ENCODE measurements at places on chromosomes 3 and 15. TPM values are rescaled to one million over a fixed set of nuclear protein-coding genes. Genes with fewer than 3 reads are reported as not detected.

- peak; percentile 16 for DNase-seq
Measured at GRCh38 chr15:94174399-94174802, 57.0 kb upstream of the MCTP2 start.

DNA sequence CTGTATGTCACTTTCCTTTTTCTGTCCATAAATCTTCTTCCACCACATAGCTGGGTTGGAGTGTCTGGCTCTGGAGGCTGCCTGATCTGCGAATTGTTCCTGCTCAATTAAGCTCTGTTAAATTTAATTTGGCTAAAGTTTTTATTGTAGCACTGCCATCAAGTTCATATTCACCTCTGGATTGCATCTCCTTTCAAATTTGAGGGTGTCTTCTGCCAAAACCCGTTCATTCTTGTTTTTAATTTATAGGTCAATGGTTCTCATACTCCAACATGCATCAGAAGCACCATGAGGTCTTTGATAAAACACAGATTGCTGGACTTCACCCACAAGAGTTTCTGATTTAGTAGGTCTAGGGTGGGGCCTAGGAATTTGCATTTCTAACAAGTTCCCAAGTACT lies 276.5 kb upstream of the NECTIN3 start:
- DNase-seq = no peak

- DNase-seq = no peak
Measured at GRCh38 chr3:108242776-108243175, 20.6 kb upstream of the IFT57 start.

DNA sequence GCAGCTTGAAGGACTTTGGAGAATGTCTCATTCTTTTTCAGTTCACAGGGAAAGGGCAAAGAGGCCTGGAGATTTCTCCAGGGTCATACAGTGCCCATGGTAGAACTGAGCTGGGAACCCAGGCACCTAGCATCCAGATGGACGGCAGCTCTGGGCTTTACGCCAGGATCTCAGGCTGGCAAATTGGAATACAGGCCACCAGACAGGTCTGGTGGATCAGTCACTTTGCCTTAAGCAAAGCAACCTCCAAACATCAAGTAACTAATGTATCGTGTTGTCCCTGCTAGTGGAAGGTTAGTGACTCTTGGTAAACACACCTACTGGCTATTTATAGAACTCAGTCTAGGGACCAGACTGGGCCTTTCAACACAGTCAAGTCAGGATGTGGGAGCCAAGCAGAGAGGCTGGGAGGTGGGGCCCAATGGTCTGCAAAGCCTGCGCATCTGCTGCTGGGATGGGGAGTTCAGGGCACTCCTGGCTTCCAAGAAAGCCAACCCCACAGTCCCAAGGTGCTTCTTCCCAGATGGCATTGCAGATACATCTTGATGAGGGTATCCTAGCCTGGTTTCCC lies 30.2 kb downstream of the RPLP1 start:
- DNase-seq = no peak

DNA sequence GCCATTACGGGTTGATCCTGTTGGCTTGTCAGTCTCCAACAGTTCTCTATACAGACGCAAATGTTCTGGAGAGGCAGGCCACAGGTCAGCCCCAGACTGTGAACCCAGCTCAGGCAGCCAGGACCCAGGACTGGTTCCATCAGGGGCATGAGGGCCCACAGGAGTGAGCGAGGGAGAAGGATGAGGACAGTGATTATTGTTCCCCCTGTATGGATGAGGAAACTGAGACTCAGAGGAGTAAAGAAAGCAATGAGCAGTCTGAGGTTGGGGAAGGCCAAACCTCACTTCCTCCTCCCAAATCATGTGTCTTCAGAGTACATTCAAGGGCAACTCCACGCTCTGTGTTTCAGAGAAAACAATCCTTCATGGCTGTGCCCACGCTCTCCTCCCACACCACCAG lies 121.9 kb downstream of the RPLP1 start:
- peak; percentile 27 for DNase-seq

DNA sequence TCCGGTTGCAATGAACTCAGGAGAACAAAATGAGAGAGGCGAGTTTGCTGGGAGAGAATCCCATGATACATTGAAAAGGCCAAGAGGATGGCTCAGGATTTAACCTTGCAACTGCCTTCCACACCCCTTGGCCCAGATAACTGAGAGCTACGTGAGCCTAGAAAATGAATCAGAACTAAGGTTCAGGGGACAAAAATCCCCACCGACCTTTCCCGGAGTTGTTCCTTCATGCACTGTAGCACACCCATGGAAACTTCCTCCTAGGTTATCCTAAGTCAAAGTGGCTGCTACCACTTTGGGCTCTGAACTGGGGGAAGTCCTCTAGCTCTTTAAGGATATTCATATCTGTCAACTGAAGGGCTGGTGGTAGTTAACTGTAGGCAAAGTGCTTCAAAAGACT lies 58.3 kb upstream of the SLC4A7 start:
- DNase-seq = no peak

DNA sequence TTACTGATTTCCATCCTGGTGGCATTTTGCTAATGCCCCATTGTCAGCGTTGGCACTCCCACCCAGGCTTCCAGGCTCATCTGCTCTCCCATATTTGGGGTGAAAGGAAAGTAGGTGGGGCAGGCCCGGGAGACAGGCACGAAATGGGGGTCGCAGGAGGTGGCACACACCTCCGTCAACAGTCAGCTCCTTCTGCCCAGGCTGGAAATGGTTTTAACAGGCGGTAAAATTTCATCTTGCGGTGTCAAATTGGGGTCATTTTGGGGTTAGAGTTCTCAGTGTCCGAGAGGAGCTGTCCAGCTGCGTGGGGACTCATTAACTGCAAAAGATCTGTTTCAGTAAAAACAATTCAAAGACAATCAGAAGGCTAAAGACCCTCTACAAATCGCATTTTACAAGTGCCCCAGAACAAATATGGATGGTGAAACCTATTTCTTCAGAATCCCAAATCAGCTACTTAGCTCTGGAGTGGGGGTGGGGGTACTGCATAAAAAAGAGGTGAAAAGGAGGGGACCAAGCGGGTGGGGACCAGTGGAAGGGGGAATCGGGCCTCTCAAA lies 4.2 kb upstream of the MEIS2 start:
- DNase-seq = no peak

- DNase-seq = peak; percentile 91
Measured at GRCh38 chr15:52010633-52011595, 8.1 kb upstream of the MAPK6 start.

- DNase-seq = no peak
Measured at GRCh38 chr3:16504692-16505091, 8.8 kb downstream of the RFTN1 start.

DNA sequence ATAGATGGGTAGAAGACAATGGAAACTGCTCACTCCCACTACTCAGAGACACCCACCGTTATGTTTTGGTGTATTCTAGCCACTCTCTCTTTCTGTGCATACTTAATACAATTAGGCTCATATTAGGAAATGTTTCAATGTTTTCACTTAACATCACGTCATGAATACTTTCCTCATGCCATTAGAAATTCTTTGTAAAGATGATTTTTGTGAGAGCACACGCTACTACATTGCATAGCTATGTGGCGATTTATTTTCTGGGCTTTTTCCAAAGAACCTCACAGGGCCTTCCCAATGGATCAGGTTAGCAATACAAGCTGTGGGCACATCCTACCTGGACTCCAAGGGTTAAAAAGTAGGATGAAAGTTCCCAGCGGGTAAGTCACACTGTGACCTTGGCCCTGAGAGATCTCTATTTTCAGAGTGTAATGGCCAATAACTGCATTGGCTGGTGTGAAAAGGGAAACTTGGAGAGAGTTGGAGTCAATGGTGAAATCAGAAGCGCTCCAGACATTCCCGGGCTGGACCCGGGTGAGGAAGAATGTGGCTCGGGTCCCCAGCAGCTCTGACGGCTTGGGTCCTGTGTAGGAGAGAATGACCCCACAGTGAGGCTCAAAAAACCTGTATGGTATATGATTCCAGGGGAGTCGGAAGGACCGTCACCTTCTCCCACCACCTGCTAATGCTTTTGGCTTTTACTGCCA lies 25.8 kb upstream of the TGM5 start:
- DNase-seq = no peak

GRCh38 chr3:121979734-121980449 lies 42.2 kb downstream of the ILDR1 start:
- no peak for DNase-seq

DNA sequence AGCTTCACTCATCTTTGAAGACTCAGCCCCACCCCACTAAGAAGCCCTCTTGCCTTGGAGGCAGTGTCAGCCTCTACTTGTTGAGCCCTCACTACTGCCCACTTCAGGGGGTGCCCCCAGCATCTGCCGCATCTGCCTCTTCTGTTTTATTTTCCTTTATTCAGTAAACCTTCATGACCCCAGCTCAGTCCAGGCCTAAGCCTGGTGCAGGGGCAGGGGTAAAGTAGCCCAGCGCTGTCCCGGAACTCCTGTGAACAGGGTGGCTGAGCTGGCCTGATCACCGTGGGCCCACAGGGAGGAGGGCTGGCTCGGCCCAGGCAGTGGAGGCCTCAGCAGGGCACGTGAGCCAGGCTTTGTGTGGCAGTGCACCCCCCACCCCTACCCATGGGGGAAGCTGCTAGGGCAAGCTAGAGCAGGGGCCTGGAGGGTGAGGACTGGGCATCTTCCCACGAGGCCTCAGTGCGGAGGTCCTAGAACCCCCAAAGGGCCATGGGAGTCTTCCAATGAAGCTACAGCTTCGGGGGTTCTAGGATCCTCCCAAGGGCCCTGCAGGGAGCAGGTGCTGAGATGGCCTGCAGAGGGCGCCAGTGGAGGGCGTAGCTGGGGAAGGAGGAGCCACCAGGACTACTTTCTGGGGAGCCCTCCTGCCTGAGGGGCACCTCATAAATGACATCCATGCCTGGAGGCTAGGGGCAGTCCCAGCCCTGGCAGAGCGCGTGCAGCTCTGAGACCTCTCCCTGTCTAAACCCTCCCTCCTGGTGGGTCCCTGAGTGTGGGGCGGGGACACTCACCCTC lies 36.0 kb downstream of the TSPAN3 start:
- peak; percentile 80 for DNase-seq

GRCh38 chr15:56667517-56667916 lies 65.8 kb downstream of the ZNF280D start:
- DNase-seq = no peak

DNA sequence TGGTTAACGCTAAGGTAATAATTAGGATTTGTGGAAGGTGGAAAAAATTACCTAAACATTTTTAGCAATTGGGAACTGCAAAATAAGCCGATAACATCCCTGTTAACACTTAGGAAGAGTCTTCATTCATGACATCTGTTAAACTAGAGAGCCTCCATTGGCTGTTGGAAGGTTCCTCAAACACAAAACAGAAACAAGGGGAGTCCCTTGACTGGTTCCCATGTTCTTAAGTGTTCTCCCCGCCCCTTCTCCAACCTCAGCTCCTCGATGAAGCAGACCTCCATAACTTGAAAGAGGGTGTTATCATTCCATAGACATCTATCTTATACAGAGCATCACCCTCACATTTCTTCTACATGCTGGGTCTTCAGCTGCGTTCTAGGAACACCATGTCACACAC lies 2.5 kb downstream of the SLC22A13 start:
- no peak for DNase-seq

DNA sequence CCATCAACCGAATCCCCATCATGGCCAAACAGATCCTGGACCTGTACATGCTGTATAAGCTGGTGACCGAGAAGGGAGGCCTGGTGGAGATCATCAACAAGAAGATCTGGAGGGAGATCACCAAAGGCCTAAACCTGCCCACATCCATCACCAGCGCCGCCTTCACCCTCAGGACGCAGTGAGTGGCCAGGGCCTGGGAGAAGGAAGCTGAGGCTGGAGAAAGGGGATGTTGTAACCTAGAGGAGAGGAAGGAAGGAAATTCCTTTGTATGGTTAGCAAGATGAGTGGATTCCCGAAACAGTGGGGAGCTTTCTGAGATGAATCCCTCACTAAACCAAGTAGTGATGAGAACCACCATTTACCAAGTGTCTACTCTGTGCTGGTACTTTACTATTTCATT lies 25.8 kb upstream of the CLK3 start:
- DNase-seq = no peak

DNA sequence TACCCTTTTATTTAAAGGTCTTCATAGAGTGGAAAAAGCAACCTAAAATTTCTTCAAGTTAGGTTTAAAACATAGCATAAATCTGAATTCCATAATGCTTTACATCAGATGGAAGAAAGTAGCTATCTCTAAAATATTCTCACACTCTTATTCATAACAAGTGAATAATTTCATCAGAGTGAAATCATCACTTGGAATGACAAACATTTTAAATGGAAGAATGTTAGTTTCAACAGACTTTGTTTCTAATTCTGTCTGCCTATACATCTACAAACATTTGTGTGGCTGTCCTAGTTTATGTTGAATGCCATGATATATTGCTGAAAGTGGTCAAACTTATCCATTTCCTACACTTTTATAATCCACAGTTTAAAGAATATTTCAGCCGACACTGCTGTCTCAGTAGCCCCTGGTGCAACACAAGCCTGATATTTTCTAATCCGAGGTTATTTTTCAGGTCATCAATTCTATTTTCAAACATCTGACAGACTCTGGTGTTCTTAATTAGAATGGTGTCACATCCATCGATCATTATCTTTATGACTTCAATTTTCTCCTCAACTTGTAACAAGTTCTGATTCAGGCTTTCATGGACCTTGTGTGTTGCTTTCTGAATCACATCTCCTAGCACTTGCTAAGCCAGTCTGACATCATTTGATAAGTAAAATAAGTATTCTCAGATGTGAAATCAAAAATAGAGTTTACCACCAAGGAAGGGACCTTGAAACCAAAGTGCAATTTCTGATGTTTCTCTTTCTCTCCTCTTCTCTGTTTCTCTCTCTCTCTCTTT lies 17.1 kb upstream of the CNTN3 start:
- no peak for DNase-seq

DNA sequence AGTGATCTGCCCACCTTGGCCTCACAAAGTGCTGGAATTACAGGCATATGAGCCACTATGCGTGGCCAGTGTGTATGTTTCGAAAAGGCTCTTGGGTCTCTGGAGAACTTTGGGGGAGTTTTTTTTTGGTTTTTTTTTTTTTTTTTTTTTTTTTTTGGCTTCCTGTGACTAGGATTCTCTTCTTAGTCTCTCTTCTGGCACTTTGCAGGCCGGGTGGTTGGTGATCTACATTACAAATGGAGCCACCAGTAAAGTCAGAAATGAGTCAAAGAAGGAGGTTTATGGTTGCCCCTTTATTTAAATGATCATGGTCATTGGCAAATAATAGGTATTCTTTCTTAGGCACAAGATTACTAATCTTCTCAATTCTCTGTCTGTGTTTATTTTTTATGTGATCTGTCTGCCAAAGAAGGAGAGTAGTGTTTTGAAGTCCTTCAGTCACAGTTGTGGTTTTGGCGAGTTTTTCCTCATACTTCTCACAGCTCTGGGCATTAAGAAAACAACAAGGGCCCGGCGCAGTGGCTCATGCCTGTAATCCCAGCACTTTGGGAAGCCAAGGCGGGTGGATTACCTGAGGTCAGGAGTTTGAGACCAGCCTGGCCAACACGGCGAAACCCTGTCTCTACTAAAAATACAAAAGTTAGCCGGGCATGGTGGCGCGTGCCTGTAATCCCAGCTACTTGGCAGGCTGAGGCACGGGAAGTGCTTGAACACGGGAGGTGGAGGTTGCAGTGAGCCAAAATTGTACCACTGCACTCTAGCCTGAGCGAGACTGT lies 38.3 kb downstream of the PDE8A start:
- peak; percentile 12 for DNase-seq

The TMEM108 gene
- total RNA-seq = not detected

The SERPINI1 gene
- 1.2 TPM for total RNA-seq

The CNTN6 gene
- total RNA-seq = not detected

The C2CD4A gene
- total RNA-seq = 0.61 TPM

The TMEM45A gene
- total RNA-seq = 2.2 TPM

The ACP3 gene
- total RNA-seq = not detected

The SOX14 gene
- not detected for total RNA-seq

The ANKRD63 gene
- not detected for total RNA-seq

The UNC45A gene
- 51.4 TPM for total RNA-seq

The AQP9 gene
- not detected for total RNA-seq

The PRTG gene
- not detected for total RNA-seq

The MKRN2OS gene
- not detected for total RNA-seq

Data from activated CD4-positive, alpha-beta T cell treated with anti-CD3 and anti-CD28 coated beads for 36 hours (primary cell).